ENCODE measurements at places on chromosomes 13 and 19. TPM values are rescaled to one million over a fixed set of nuclear protein-coding genes. Genes with fewer than 3 reads are reported as not detected.

The LILRB5 gene
- 5.5 TPM for total RNA-seq

The CYP4F8 gene
- total RNA-seq, result 5.3 TPM

The ELSPBP1 gene
- not detected for total RNA-seq

The SF3A2 gene
- total RNA-seq, result 39.7 TPM

The ERVV-1 gene
- total RNA-seq, result 2.4 TPM

The C1QTNF9 gene
- total RNA-seq, result 1.4 TPM

The CYSLTR2 gene
- 4.1 TPM for total RNA-seq

The ZNF134 gene
- total RNA-seq, result 42.6 TPM

The GZMM gene
- total RNA-seq, result not detected

Data from umbilical cord (tissue), 2 donors.